ENCODE measurements at places on chromosomes 16 and 17.
A peak's percentile ranks its signal among the peaks of the same experiment; 100 is the strongest.

GRCh38 chr16:66846831-66847230, 2.6 kb downstream of the CA7 start:
- DNase-seq: no peak

GRCh38 chr17:79188048-79188447, 113.4 kb downstream of the ENGASE start:
- DNase-seq: no peak

DNA sequence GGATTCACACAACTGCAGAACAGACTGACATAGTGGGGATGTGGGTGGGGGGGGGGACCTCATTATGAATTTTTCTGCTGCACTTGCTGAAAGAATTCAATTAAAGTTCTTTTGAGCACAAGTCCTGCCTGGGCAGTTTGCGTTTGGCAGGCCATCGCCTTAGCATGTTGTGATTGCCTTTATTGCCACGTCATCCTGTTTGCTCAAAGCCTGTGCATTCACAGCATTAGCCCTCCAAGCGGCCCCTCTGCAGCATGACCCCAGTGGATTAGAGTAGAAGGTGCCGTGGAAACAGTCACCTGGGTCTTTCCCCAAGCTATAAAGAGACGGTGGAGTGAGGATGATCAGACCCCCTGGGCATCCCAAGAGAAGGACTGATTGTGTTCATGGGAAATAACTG, 17.2 kb downstream of the MSI2 start:
- DNase-seq: no peak

DNA sequence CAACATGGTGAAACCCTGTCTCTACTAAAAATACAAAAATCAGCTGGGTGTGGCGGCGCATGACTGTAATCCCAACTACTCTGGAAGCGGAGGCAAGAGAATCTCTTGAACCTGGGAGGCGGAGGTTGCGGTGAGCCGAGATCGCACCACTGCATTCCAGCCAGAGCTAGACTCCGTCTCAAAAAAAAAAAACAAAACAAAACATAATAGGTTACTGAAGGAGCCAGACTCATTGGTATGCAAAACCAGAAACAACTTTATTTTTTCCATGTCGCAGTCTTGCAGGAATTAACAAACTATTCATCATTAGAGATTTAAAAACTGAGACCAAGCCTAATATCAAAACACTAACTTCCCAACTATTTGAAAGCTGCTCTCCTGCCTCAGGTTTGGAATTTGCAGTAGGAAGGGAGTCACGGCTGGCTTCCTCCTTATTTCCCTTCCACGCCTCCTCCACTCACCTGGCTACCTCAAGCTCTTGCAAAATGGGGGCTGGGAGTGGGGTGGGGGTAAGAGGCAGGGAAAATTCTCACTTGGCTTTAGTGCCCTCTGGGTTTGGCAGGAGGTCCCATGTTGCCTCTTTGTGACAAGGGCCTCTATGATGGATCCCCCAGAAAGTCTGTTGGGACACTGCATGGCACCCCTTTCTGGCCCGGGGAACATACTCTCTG, 34.1 kb upstream of the MYH10 start:
- DNase-seq: no peak

- no peak for DNase-seq
These were observed 10.0 kb upstream of the BHLHA9 start for GRCh38 chr17:1260086-1260769.

GRCh38 chr16:53518550-53519416, 15.8 kb upstream of the AKTIP start:
- DNase-seq: peak; percentile 43

- peak; percentile 55 for DNase-seq
These were observed 1.2 kb downstream of the CYBC1 start for GRCh38 chr17:82449131-82449882.

- no peak for DNase-seq
These were observed 40.7 kb downstream of the DNAJA2 start for GRCh38 chr16:46932802-46933201.

DNA sequence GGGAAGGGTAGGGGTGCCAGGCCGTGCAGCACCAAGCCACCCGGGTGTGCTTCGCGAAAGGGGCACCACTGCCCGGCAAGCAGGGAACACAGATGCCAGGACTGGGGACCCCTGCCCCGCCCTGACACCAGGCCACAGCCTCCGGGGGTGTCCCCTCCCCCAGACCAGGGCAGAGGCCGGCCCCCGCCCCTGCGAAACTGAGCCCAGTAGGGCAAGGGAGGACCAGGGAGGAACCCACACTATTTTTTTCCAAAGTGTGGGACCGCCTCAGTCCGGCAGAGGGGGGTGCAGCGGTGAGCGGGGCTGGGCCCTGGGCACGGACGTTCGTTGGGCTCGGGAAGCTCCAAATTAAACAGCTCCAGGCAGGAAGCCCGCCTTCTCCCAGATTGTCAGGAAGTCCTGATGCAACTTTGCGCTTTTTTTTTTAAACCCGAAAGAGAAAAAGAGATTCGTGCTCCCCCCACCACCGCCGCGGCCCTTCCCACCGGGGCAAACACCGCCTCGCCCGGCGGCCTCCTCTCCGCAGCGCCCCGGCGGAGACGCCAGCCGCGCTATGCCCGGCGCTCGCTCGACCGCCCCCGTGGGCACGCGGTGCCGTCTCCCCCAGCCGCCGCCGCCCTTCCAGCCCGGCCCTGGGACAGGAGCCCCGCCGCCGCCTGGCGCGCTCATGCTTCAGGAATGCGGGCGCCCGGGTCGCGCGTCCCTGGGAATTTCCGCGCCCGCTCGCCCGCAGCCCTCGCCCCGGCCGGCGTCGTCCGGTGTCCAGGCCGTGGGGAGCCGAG, 755 bp downstream of the PIEZO1 start:
- DNase-seq: peak; percentile 62

- DNase-seq: no peak
These were observed 210.3 kb downstream of the C16orf78 start for GRCh38 chr16:49583911-49584310.

- no peak for DNase-seq
These were observed 44.9 kb upstream of the PEMT start for GRCh38 chr17:17636272-17636885.

GRCh38 chr17:5418858-5419355, 555 bp downstream of the NUP88 start:
- DNase-seq: peak; percentile 52

DNA sequence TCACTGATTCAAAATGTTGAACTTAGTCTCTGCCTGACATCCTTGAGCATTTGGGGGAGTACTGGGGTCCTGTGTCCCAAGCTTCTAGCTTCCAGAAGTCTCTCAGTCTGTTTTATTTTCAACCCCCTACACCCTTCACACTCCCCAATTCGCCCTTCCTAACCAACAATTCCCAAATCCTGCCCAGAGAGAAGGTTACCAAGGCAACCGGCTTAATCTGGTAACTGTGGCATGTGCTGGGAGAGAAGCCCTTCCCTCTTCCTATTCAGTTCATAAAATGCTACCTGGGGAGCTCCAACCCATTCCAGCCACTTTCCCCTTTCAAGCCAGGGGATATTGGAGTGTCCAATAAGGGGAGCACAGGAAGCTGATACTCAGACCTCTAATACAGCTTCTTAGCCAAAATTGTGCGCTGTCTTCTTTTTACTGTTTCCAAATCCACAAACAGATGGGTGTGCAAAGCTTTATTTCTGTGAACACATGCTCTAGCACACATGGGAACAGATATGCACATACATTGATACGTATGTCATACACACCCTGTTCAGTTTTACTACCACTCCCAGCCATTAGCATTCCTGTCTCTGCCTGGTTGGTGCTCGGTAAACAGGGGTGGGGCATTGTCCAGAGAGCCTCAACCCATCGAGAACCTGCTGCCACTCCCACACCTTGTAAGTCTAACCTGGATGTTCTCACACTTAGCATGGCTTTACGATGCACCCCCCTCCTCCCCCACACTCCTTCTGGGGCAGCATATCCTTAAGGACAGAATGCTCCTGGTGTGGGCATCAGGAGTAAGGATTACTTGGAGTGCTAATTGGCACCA, 1.1 kb upstream of the RAPGEFL1 start:
- DNase-seq: no peak

- DNase-seq: no peak
These were observed 260.5 kb downstream of the CBLN1 start for GRCh38 chr16:49021136-49021535.

GRCh38 chr16:89067677-89068443, 25.8 kb upstream of the ACSF3 start:
- no peak for DNase-seq

DNA sequence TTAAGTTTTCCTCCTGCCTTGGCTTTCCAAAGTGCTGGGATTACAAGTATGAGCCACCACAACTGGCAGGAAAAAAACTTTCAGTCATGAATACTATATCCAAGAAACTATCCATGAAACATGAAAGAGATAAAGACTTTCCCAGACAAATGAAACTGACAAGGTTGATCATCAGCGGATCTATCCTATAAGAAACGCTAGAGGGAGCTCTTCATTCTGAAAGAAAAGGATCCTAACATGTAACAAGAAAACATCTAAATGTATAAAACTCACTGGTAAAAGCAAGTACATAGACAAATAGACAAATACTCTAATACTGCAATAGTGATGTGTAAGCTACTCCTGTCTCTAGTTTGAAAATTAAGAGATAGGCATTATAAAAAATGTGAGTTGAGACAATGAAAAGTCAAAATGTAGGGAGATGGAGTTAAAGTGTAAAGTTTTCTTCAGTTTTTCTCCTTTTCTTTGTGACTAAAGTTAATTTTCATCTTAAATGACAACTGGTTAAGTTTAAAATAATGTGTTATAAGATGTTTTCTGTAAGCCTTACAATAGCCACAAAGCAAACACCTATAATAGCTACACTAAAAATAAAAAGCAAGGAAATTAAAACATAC, 79.6 kb upstream of the TEKT1 start:
- no peak for DNase-seq

- no peak for DNase-seq
These were observed 49.3 kb upstream of the BCO1 start for GRCh38 chr16:81189100-81189664.

DNA sequence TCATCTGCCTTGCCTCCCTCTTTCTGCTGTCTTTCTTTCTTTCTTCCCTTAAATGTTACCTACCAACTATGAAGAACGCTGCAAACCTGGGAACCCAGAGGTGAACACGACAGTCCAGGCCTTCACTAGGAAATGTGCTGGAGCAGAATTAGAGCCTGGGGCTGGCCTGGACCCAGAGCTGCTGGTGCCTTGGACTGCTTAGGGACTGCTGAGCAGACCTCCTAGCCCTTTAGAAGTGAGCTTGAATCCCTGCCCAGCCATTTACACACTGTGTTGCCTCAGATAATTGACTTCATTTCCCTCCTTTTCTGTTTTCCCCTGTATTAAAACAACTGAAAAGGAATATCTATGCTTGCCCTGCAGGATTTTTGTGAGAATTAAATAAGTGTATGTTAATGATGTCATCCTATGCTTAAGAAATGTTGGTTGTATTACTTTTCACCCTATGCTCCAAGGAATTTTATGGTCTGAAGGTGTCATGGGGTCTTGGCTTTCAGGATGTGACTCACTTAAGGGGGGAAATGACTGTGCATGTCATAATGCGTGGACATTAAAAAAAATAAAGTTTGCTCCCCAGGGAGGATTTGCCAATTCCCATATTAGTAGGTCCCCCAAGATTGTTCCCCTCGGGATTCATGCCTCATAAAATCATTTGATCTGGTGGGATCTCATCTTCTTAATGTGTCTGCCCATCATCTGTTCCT, 11.5 kb downstream of the CDH13 start:
- no peak for DNase-seq

DNA sequence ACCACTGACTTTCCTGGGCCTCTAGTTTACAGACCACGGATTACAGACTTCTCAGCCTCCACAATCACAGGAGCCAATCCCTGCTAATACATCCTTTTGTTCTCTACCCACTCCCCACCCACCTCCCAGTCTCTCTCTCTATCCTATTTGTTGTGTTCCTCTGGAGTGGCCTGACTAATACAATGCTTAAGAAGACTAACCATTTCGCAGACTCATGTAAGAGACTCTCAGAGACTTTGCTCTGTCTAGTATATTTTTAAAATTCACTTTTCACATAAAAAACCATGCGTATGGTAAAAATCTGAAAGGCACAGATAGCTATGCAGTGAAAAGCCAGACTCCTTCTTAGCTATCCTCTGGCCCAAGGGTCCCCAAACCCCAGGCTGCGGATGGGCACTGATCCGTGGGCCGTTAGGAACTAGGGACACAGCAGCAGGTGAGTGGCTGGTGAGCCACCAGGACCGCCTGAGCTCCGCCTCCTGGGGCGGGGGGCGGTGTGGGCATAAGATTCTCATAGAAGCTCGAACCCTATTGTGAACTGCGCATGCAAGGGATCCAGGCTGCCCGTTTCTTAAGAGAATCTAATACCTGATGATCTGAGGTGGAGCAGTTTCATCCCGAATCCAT, 7.6 kb downstream of the PIK3R6 start:
- no peak for DNase-seq

GRCh38 chr17:81178136-81179091, 12.4 kb upstream of the AATK start:
- no peak for DNase-seq

- no peak for DNase-seq
These were observed 58.2 kb upstream of the HS3ST4 start for GRCh38 chr16:25633549-25633948.
